ENCODE measurements at places on chromosomes 5 and 9. TPM values are rescaled to one million over a fixed set of nuclear protein-coding genes. Genes with fewer than 3 reads are reported as not detected.

GRCh38 chr5:122195802-122196394 is 66.6 kb downstream of the ZNF474 start:
- no peaks in the 10 kb centered on the region for H3K36me3 ChIP-seq
- no peaks in the 10 kb centered on the region for H3K4me1 ChIP-seq
- H3K27me3 ChIP-seq, result no peaks in the 10 kb centered on the region
- no peak overlapping the region for H3K27ac ChIP-seq
- no peak overlapping the region for H3K4me3 ChIP-seq

AFAP1L1 gene
- total RNA-seq, result 40.6 TPM

GRCh38 chr9:137297966-137298365 is 4.1 kb downstream of the NRARP start:
- no peaks in the 10 kb centered on the region for H3K36me3 ChIP-seq
- peaks cover 77% of the 10 kb centered on the region for H3K4me1 ChIP-seq
- peak overlapping the region; percentile 80 for H3K4me3 ChIP-seq
- H3K27ac ChIP-seq, result peak overlapping the region; percentile 92
- peaks cover 62% of the 10 kb centered on the region for H3K27me3 ChIP-seq

DNA sequence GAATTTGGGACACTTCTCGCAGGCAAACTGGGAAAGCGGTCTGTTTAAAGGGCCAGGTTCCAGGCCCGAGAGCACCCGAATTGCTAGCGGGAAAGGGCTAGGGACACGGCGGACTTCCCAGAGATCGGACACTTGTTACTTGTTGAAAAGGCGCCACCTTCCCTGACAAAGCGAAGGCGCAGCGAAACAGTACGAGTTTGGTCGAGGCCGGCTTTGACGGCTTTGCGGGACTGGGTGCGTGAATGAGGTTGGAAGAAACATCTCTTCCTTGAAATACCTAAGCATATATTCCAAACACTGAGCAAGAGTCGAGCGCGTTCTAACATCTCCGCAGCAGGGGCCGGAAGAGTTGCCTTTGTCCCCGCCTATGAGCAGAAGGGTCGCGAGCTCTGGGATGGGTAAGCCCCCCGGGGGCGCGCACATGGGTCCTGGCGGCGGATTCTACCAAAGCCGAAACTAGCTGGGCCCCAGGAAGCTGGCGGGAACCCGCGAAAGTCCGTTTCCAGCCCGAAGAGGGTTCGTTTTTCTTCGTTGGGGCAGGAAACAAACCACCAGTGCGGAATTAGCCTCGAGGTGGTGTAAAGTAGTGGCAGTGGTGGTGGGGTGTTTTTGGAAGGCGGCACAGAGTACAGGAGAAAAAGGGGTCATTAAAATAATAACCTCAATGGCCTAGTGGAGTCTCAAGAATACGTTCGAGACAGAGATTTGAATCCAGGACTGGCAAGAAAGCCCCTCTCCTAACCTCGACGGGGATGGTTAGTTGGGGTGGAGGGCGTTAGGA is 1.5 kb downstream of the GDNF start:
- H3K4me3 ChIP-seq, result peak overlapping the region; percentile 68
- H3K4me1 ChIP-seq, result peaks cover 55% of the 10 kb centered on the region
- no peaks in the 10 kb centered on the region for H3K36me3 ChIP-seq
- H3K27ac ChIP-seq, result no peak overlapping the region

DNA sequence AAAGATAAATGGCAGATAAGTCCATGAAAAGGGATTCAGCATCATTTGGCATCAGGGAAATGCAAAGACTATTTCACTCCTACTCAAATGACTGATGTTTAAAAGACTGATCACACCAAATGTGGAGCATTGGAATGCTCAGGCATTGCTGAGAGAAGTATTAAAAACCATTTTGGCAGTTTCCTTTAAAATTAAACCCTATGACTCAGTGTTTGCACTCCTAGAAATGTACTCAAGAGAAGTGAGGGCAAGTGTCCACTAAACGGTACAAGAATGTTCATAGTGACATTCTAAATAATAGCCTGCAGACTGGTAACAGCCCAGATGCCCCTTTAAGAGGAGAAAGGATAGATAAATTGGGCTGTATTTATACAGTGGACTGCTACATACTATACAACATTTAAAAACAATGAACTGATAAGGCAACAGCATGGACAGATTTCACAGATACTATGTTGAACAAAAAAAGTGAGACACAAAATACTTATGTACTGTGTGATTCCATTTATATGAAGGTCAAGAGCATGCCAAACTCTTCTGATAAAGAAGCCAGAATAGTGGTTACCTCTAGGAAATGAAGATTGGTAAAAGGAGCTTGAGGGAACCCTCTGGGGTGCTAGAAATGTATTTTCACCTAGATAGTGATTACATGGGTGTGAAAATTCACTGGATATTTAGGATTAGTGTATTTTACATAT is 24.6 kb downstream of the APC start:
- DNase-seq, result no peak
- peaks cover 5% of the 10 kb centered on the region for H3K36me3 ChIP-seq
- no peaks in the 10 kb centered on the region for H3K27me3 ChIP-seq
- H3K27ac ChIP-seq, result no peak overlapping the region
- no peak overlapping the region for H3K4me3 ChIP-seq
- peaks cover 10% of the 10 kb centered on the region for H3K4me1 ChIP-seq

DNA sequence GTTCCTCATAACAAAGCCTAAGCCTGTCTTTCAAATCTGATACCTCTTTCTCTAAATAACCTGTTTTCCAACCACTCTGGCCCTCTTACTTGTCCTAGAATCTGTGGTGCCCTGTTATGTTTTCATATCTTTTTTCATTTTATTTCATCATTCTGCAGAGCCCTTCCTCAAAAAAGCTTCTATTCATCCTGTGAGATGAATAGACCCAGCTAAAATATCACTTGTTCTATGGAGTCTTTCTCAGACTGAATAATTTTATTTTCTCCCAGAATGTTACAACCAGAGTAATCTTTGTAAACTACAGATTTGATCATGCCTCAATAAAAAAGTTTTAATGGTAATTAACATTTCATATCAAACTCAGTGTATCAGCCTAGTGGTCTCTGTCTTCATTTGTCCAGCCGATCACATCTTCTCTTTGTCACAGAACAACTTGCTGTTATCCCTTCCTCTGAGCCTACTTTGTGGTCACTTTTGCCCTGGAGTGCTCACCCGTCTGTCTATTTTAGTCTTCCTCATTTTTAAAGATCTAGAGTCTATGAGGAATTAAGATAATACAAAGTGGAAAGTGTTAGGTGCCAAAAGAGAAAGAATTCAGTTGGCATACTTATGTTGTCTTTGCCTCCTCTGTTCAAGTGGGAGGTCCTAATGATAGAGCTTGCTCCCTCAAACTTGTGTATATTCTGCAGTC is 77.8 kb downstream of the ZCCHC7 start:
- no peaks in the 10 kb centered on the region for H3K27me3 ChIP-seq
- peaks cover 41% of the 10 kb centered on the region for H3K4me1 ChIP-seq
- no peak overlapping the region for H3K4me3 ChIP-seq

PTGR1 gene
- 50.2 TPM for total RNA-seq

GRCh38 chr9:130843049-130843908 is 8.2 kb downstream of the ABL1 start:
- H3K36me3 ChIP-seq, result no peaks in the 10 kb centered on the region
- no peak overlapping the region for H3K4me3 ChIP-seq
- no peaks in the 10 kb centered on the region for H3K27me3 ChIP-seq
- H3K4me1 ChIP-seq, result peaks cover 100% of the 10 kb centered on the region
- DNase-seq, result no peak

IDNK gene
- 3.5 TPM for total RNA-seq

- H3K4me1 ChIP-seq, result no peaks in the 10 kb centered on the region
- H3K36me3 ChIP-seq, result no peaks in the 10 kb centered on the region
- no peaks in the 10 kb centered on the region for H3K27me3 ChIP-seq
Measured at GRCh38 chr5:18195910-18196309, 561.6 kb downstream of the TAF11L14 start.

GRCh38 chr5:117058740-117059139 is 484.1 kb upstream of the SEMA6A start:
- no peak overlapping the region for H3K4me3 ChIP-seq
- H3K36me3 ChIP-seq, result no peaks in the 10 kb centered on the region
- no peaks in the 10 kb centered on the region for H3K4me1 ChIP-seq
- H3K27ac ChIP-seq, result no peak overlapping the region
- DNase-seq, result no peak

GRCh38 chr9:33919276-33919897 is 102.4 kb downstream of the UBE2R2 start:
- H3K36me3 ChIP-seq, result peaks cover 58% of the 10 kb centered on the region
- H3K4me1 ChIP-seq, result peaks cover 60% of the 10 kb centered on the region
- DNase-seq, result no peak
- no peaks in the 10 kb centered on the region for H3K27me3 ChIP-seq
- peak overlapping the region; percentile 62 for H3K27ac ChIP-seq

NPDC1 gene
- total RNA-seq, result 63.9 TPM

SLC34A3 gene
- not detected for total RNA-seq

DNA sequence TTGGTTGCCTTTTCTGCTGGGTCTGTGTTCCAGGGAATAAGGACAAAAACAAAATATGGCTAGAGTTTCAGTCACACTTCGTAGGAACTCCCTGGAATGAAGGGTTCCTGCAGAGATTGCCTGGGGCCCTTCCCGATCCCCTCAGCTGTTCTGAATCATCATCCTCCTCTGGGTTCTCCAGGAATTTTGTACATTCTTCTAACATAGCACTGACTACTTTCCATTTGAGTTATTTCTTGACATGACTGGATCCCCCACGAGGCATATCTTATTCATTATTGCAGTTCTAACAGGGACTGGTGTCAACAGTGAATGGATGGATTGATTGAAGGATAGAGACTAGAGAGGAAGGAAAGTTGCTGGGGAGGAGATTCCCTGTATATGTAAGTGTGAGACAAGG is 49.2 kb upstream of the TNC start:
- DNase-seq, result no peak
- H3K4me1 ChIP-seq, result no peaks in the 10 kb centered on the region
- no peak overlapping the region for H3K27ac ChIP-seq
- H3K27me3 ChIP-seq, result peaks cover 8% of the 10 kb centered on the region
- no peaks in the 10 kb centered on the region for H3K36me3 ChIP-seq

QRFP gene
- not detected for total RNA-seq

DNA sequence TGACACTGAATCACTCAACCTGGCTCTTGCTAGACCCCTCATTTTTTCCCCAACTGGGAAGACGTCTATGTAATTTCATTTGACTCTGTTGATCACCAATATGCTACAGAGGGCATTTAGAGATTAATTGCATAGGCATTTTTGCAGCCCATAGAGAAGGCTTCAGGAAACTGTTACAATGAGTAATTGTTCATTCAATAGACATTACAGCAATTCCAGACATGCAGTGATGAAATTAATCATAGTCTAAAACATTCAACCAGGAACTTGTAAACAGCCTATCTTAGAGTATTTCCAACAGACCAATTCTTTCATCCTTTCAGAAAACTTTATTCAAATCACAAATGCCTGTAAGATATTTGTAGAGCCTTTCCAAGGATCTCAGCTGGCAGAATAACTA is 122.3 kb downstream of the MARCHF11 start:
- no peak for DNase-seq
- no peaks in the 10 kb centered on the region for H3K27me3 ChIP-seq
- H3K27ac ChIP-seq, result no peak overlapping the region

ECSCR gene
- 20.9 TPM for total RNA-seq

FUT7 gene
- total RNA-seq, result not detected

DNA sequence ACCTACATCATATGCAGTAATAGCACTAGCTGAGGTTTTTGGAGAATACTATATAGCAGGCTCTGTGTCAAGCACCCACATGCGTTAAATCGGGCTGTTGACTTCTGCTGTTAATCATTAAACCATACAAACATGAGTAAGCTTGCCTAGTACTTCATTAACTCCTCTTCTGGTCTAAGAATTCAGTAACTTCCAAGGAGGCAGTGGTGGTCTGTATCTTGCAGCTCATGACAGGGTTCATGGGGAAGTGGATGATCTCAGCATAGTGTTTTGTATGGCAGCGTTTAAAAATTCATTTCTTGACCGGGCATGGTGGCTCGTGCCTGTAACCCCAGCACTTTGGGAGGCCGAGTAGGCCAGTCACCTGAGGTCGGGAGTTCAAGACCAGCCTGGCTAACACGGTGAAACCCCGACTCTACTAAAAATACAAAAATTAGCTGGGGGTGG is at the start of gene HAVCR1:
HAVCR1 (minus strand) TSS at position 24 of the 447 bp plus-strand sequence. CDS start 1,173 bp downstream, outside the sequence.
- H3K27me3 ChIP-seq, result no peaks in the 10 kb centered on the region
- H3K4me1 ChIP-seq, result no peaks in the 10 kb centered on the region
- no peaks in the 10 kb centered on the region for H3K36me3 ChIP-seq

C9orf152 gene
- total RNA-seq, result not detected

DNA sequence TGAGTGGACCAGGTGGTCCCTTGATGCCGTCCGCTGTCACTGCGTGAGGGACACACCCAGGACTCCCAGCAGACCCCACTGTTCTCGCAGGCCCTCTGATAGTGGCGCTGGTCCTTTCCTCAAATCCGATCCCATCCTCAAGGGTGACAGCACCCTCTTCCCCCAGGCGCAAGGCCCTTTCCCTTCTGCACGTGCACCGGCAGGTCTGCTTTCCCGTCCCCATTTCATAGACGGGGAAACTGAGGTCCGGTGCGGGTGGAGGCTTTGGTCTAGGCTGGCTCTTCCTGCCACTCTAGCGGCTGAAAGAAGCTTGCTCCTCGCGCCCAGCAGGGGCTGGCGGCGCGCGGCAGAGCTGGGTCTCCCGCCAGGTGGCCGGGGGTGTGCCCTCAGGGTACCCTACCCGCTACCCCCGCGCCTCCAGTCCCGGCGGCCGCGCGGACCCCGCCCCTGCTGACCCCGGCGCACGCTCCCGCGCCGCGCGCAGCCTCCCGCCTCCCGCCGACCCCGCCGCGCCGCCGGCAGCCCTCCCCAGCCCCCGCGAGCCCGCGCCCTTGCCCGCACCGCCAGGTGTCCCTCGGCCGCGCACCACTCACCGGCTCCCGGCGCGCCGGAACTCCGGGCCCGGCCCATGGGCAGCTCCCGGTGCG is 453 bp downstream of the RASGEF1C start:
- no peak overlapping the region for H3K27ac ChIP-seq
- peaks cover 90% of the 10 kb centered on the region for H3K27me3 ChIP-seq
- peak overlapping the region; percentile 59 for H3K4me3 ChIP-seq
- H3K4me1 ChIP-seq, result peaks cover 11% of the 10 kb centered on the region
- DNase-seq, result no peak

CNTNAP3 gene
- 9.9 TPM for total RNA-seq

- DNase-seq, result no peak
- peaks cover 10% of the 10 kb centered on the region for H3K4me1 ChIP-seq
- H3K27me3 ChIP-seq, result no peaks in the 10 kb centered on the region
- no peaks in the 10 kb centered on the region for H3K36me3 ChIP-seq
- no peak overlapping the region for H3K4me3 ChIP-seq
Measured at GRCh38 chr5:108529381-108529780, 147.5 kb upstream of the FBXL17 start.

DNA sequence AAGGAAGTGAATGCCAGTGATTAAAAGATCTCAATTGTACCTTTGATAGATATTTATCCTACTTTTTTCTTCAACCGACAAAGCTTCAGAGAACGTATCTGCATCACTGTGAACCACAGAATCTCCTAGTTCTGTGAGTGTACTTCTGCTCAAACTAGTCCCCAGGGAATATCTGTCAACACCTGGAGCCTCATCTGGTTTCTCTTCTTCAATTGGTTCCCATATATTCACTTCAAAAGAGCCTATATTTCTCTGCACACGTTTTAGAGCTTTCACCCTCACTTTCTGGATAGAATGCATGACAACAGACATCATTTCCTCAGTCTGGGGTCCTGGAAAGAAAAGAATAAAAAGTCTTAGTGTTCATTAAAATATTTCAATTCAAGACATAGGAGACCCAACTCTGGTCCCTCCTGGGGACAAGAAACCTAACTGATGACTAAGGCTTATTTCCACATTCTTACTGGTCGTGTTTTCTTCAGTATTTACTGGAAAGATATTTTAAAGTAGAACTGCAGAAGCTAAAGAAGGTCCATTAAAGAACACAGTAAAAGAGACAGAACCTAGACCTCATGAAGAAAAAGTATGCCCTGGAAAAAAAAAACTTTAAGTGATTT is 64.3 kb downstream of the CPLANE1 start:
- H3K27ac ChIP-seq, result no peak overlapping the region
- H3K4me1 ChIP-seq, result no peaks in the 10 kb centered on the region
- no peak for DNase-seq
- no peak overlapping the region for H3K4me3 ChIP-seq

AOPEP gene
- total RNA-seq, result 175 TPM

RGS7BP gene
- 3.6 TPM for total RNA-seq
